ENCODE measurements at places on chromosomes 1 and 21.

GRCh38 chr1:32240140-32240951 lies 6.7 kb upstream of the FAM167B start:
- peak; percentile 76 for DNase-seq

- no peak for DNase-seq
These were observed 44.8 kb downstream of the DHRS3 start for GRCh38 chr1:12573015-12573825.

DNA sequence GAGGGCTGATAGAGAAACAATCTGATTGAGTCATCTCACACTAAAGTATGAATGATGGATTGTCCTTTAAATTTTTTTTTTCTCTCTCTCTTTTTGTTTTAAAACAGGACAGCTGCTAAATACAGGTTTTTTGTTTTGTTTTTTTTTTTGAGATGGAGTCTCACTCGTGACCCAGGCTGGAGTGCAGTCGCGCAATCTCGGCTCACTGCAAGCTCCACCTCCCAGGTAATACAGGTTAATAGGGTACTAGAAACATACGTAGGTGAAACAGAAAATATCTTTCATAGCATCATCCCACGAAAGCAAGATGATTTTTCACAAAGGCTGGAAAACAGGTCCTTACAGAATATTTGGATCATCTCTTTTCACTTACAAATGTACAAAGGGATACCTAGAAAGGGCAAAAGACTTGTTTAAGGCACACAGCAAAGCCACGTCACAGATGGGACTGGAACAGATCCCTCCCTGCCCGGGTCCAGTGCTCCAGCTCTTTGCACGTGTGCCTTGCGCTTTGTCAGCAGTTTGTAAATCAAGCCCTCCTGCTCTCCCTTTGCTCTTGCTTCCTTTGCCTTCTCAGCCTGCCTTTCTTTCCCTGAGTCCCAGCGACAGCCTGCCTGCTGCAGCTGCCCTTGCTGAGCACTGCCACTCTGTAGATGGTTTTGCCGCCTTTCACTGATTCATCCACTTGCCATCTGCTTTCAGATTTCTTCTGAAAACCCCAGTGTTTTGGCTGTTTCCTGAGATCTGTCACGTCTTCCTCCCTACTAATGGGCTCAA lies 171.3 kb upstream of the BEND5 start:
- no peak for DNase-seq

DNA sequence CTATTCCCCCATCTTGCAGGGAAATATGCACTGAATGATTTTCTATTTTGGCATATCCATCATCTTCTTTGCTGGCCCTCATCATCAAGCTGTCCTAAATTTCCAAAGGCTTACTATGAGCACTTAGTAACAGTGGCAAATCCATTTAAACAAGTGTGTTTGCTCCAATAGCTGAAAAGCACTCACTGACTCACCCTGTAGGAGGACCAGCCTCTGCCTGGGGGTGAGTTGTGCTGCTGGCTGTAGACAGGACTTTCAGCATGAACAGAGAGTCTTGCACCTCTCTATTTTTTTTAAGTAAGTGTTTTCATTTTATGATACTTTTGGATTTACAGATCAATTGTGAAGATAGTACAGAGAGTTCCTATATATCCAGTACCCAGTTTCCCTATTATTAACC lies 97.3 kb downstream of the SLC35F3 start:
- no peak for DNase-seq

DNA sequence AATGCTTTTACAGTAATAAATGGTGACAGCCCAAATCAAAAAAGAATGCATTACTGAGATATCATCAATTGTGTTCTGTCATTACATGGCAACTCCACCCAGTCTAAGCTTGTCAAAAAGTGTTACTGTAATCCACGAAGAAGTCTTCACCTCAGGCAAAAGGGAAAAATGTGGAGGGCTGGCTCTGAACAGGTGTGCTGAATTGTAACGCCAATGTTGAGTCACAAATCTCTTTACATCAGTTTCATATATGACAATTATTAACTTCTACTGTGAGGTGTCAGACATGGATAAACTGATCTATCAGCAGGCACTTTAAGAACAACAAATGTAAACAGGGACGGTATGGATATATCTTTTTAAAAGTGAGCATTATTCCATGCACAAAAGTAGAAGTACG lies 98.5 kb upstream of the DMRTA2 start:
- DNase-seq: no peak

DNA sequence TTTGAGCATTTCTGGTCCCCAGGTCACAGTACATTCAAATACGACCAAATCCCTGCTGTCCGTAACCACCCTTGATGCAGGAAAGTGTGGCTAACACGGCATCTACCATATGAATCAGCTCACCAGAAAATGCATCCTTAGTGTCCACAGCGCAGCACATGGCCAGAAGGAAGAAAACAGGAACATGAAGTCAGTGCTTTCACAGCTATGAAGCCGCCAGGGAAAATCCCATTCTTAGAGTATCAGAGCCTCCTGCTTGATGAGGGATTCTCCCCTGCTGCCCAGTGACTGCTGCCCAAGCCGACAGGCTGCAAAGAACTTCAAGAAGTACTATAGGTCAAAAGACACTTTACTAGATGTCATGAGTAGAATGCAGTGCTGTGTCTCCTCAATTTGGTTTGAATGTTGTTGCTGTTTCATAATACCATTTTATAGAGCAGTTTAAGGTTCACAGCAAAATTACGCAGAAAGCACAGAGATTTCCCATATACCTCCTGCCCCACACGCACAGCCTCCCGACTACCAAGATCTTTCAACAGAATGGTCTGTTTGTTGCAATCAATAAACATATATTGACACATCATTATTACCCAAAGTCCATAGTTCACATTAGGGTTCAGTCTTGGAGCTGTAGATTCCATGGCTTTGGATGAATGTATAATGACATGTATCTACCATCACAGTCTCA lies 14.5 kb downstream of the TIAM1 start:
- DNase-seq: no peak

GRCh38 chr1:191034132-191034531 lies 556.5 kb upstream of the BRINP3 start:
- no peak for DNase-seq

DNA sequence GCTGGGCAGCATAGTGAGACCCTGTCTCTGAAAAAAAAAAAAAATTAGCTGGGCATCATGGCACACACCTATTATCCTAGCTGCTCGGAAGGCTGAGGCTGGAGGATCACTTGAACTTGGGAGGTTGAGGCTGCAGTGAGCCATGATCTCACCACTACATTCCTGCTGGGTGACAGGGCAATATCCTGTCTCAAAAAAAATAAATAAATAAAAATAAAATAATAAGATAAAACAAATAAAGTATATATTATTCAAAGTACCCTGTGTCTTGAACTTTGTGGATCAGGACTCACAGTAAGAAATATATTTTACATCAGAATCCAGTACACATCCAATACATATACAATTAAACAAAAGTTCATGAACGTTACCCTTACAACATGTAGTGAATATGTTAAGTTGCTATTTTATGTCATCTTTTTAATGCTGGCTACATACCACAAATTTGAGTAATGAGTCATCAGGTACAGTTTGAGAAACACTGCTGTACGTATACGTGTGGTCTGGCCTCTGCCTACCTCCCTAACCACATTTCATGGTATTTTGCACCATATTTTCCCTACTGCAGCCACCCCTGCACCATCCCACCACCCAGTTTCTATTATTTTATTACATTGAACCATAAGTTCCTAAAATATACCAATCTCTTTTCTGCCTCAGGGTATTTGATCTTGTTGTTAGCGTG lies 4.4 kb downstream of the NME7 start:
- DNase-seq: no peak

GRCh38 chr1:29859126-29859525 lies 622.8 kb downstream of the PTPRU start:
- DNase-seq: no peak

Measured in NCI-H2107 (cell line).